ENCODE measurements at places on chromosomes 16 and 17. TPM values are rescaled to one million over a fixed set of nuclear protein-coding genes. Genes with fewer than 3 reads are reported as not detected.

- no peak for DNase-seq
These were observed 1.2 kb downstream of the C16orf54 start for GRCh38 chr16:29744541-29745101.

Gene CCL2
- 13.0 TPM for total RNA-seq

DNA sequence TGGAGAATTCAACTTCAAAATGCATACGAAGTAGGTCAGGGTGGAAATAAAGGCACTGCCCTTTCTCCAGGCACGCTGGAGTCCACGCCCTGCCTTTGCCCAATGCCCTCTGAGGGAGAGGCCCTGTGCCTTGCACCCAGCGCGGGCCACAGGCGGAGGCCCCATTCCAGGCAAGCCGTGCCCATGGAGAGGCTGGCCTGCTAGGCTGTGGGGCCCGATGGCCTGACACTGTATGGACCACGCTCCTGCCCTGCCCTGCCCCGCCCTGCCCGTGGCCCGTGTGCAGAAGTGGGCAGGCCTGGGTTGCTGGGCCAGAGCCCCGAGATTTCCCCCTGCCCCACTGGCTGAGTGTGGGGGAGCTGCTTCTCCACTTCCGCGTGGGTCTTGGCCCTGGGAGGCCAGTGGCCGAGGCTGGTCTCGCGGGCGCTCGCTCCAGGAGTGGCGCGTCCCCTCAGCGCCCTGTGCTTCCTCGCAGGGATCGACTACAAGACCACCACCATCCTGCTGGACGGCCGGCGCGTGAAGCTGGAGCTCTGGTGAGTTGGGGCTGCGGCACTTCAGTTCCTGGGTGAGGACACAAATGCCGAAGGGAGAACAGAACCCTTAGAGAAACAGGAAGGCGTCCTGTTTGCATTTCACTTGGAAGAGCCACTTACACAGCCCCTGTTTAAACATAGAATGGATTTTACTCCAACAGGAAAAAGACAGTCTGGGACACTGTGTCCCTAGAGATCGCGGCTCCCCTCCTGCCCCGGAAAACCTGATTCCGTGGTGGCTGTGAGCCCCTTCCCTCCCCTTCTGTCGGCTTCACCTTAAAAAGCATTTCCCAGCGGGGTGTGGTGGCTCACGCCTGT lies 13.8 kb upstream of the WFIKKN1 start:
- DNase-seq, result no peak

- no peak for DNase-seq
These were observed 625.1 kb downstream of the HS3ST4 start for GRCh38 chr16:26316683-26317464.

GRCh38 chr16:16096121-16096857 lies 127.0 kb downstream of the ABCC6 start:
- peak; percentile 72 for DNase-seq

- DNase-seq, result no peak
These were observed 29.8 kb downstream of the NXN start for GRCh38 chr17:949623-950303.

DNA sequence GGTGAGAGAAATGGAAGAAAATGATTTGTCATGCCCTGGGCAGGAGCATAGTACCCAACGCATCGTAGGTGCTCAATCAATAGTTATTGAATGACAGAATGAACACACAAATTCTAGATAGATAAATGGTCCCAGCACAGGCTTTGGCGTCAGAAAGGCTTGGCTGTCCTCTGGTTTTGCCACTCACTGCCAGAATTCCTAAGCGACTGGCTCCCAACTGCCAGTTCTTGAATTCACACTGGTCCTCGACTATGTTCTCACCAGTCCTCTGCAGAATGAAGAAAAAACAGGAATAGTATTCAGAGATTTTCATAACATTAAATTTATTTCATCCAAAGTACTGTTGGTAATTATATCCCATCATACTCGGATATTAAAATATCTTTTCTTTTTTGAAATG lies 163.1 kb upstream of the NOL11 start:
- DNase-seq, result no peak

DNA sequence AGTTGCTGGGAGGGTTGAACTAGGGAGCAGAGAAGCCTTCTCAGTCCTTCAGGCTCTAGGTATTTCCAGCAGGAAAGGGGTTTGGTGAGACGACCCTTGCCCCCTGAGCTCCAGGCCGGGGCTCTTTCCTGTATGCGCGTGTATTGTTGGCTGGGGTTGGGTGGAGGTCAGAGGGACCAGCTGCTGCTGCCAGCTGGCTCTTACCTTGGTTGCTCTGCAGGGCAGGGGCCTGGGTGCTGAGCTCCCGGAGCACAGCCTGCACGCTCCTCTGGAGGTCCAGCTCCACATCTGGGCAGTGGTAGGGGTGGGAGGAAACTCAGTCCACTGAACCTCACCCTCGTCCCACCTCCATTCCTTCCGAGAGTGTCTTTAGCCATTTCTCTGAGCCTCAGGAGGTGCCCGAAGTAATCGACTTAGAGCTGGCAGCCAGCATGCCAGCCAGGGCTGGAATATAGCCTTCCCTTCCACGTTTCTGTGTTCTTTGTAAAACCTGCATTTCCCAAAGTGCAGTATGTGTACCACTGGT lies 28.0 kb downstream of the PIK3R6 start:
- DNase-seq, result no peak
